ENCODE measurements at places on chromosomes 13 and 19.

DNA sequence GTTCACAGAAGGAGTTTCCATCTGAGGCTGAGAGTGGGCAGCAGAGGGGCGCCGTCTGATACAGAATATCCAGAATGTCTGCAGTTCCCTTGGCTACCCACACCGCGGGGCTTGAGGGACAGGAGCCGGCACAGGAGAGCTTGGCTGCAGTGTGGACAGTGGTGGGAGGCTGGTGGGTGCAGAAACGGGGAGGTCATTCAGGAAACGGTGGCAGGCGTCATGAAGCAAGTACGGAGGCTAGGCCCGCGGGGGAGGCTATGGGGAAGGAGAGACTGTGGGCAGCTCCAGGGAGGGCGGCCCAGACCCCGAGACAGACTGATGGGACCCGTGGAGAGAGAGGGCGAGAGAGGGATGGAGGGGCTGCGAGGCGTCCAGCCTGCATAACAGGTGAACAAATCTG lies 55.2 kb upstream of the UQCRFS1 start:
- no peak for DNase-seq

GRCh38 chr13:102972191-102972590 lies 94.0 kb downstream of the SLC10A2 start:
- DNase-seq, result no peak

- DNase-seq, result no peak
Observed at GRCh38 chr13:109087916-109088623, 458.7 kb downstream of the MYO16 start.

DNA sequence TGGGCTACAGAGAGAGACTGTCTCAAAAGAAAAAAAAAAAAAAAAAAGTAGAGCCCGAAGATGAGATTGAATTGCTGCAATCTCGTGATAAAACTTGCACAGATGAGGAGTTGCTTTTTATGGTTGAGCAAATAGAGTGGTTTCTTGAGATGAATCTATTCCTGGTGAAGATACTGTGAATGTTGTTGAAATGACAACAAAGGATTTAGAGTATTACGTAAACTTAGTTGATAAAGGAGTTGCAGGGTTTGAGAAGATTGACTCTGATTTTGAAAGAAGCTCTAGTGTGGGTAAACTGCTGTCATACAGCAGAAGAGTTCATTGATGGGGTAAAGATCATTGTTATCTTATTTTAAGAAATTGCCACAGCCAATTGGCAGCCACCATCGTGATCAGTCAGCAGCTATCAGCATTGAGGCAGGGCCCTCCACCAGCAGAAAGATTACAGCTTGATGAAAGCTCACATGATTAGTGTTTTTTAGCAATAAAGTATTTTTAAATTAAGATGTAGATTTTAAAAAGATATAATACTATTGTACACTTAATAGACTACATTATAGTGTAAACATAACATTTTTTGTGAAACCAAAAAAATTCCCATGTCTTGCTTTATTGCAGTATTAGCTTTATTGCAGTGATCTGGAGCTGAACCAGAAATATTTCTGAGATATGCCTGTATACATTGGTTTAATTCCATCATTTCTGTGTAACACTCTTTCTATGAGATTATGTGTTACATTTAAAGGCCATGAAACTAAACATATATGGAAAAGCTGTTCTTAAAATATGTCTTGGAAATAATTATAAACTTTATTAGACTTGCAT lies 43.1 kb downstream of the ZMYM2 start:
- DNase-seq, result no peak

Data from stimulated activated CD4-positive, alpha-beta T cell treated with anti-CD3 and anti-CD28 coated beads, Interleukin-4, amount 100 ng/mL, for 1 hour (primary cell).